ENCODE measurements at places on chromosomes 4 and X.

- no peak for DNase-seq
Measured at GRCh38 chr4:19927381-19927780, 324.3 kb upstream of the SLIT2 start.

DNA sequence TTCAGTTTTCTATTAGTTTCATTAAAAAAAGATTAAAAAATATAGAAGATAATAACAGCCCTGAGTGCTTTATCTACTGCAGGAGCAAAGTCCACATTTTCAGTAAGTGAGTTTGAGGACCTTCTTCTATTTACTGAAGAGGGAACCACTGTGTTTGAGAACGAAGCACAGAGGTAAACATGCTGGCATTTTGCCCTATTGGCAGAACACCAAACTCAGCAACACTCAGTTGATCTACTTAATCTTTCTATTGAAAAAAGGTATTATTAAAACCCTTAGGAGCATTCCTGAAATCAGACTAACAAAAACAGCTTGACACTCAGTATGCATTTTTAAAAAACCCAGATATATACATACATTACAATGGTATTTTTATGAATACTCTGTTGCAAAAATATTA, 1496.7 kb downstream of the TECRL start:
- DNase-seq: no peak

DNA sequence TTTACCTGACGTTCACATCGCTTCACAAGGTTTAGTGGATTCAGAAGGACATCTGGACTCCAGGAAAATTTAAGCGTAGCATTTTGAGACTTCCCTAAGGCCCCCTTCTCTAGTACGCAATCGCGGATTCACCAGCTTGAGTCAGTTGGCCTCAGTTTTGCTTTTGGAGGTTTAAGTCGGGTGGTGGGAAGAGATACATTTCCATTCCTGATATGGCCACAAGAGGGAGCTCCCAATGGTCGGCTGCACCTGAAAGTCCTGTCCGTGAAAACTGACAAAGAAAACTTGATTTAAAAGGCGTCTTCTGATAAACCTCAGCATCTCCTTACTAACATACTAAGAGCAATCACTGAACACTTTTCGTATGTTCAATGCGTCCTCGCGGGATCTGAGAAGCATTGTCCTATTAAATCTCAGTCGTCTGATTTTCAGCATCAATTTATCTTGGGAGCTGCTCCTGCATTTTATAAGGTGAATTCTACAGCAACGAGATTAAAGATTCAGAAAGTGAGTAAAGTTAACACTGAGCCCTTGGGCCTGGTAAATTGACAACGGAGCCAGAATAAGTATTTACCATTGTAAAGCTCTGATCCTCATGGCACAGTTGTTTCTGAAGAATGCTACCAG, 50.6 kb downstream of the LGI2 start:
- peak; percentile 48 for DNase-seq

GRCh38 chr4:14087921-14088320, 460.4 kb upstream of the BOD1L1 start:
- no peak for DNase-seq

- DNase-seq: no peak
Measured at GRCh38 chr4:172785613-172786012, 383.0 kb upstream of the GALNT7 start.

- DNase-seq: no peak
Measured at GRCh38 chr4:128130621-128131020, 69.5 kb downstream of the LARP1B start.

DNA sequence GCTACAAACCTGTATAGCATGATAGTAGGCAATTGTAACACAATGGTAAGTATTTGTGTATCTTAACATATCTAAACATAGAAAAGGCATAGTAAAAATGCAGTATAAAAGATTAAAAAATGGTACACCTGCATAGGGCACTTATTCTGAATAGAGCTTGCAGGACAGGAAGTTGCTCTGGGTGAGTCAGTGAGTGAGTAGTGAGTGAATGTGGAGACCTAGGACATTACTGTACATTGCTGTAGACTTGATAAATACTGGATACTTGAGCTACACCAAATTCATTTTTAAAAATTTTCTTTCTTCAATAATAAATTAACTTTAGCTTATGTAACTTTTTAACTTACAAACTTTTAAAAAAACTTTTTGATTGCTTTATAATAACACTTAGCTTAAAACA, 68.2 kb upstream of the MAML3 start:
- DNase-seq: no peak

GRCh38 chr4:128981377-128981776, 112.0 kb downstream of the SCLT1 start:
- DNase-seq: no peak

DNA sequence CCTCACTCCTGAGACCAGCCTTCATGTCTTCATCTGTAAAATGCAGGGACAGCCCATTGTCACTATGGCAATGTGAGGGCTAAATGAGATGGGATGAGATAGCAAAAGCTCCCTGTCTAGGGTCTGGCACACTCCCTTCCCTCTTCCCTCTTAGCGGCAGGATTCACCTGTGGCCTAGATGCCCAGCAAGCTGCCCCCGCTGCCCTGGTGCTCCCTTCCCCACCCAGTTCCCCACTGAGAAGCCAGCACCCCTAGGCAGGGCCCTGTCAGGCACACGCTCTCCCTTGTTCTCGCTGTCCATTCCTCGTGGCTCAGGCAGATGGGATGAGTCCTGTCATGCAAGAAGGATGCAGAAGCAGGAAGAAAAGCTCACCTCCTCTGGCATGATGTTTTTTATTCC, 49.2 kb upstream of the PJA1 start:
- DNase-seq: no peak

- DNase-seq: no peak
Measured at GRCh38 chr4:24188459-24188858, 298.6 kb upstream of the PPARGC1A start.

DNA sequence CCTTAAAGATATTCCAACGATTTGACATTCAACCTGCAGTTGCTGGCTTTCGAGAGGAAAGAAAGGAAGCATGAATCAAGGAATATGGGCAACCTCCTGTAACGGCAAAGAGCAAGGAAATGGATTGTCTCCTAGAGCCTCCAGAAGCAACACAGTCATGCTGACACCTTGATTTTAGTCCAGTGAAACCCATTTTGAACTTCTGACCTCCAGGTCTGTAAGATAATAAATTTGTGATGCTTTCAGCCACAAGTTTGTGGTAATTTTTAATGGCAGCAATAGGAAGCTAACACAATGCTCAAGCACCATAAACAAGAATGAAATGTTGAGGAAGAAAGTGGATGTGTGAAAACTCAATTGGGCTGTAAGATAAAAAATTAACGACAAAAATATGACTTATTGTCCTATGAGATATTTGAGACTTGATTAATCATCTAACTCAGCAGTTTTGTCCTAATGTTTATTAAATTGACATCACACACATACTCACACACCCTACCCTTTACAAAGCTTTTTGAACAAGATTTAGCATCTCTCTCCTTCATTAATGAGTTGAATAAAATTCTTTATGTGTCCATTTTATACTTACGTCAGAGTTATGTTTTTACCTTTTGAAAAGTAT, 857.2 kb upstream of the INTU start:
- no peak for DNase-seq

DNA sequence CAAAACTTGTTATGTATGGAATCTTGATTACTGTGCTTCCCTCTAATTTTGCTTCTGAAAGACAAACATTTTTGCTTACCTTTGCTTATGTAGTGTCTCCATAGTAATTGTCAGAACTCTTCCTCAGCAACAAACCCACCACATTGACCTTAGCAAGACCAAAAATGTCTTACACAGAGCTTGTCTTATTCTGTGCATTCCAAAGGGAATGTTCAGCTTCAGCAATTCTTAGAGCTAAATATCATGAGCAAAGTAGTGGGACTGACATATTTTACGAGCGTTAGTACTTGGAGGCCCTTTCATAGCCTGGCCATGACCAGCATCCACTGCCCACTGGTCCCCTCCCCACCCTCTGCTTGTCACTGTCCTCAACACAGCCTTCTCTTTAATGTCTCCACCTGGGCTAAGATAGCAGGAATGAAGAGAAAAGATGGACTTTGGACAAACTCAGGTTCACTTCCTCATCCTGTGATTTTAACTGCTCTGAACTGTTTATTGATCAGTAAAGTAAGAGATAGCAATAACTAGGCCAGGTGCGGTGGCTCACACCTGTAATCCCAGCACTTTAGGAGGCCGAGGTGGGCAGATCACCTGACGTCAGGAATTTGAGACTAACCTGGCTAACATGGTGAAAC, 15.5 kb upstream of the SH3D19 start:
- no peak for DNase-seq

DNA sequence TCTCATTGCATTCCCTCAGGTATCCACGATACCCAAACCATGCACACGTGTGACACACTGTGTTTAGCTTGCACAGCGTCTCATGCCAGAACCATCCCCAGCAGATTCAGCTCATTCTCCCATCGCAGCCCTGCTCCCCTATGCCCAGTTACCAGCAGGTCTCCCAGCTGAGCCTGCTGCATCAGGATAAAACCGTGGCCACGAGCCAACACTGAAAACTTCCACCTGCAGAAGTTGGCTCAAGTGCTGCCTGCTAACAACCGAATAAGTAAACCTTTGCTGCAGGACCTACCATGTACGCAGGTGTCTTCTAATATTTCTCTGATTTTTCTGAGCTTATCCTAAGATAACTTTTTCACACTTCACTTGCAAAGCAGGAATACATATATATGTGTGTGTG, 120.4 kb upstream of the STS start:
- DNase-seq: no peak

DNA sequence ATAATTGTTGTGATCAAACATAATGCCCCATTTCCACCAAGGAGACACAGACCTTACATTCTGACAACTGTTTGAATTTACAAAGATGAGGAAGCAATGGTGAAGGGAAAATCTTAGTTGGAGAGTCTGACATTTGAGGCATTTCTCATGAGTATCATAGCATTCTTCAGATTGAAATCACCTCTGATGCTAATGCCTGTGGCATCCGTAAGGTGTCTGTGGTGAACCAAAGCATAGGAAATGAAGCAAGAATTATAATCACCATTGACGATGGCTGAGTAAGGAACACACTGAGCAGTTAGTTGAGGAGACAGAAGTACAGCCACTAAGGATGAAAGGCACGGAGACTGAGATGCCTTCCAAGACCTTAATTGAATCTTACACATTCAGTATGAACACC, 575.7 kb downstream of the TRIML1 start:
- no peak for DNase-seq

- DNase-seq: no peak
Measured at GRCh38 chrX:20538974-20539373, 272.3 kb upstream of the RPS6KA3 start.

- no peak for DNase-seq
Measured at GRCh38 chr4:27692158-27692557, 831.5 kb downstream of the STIM2 start.

DNA sequence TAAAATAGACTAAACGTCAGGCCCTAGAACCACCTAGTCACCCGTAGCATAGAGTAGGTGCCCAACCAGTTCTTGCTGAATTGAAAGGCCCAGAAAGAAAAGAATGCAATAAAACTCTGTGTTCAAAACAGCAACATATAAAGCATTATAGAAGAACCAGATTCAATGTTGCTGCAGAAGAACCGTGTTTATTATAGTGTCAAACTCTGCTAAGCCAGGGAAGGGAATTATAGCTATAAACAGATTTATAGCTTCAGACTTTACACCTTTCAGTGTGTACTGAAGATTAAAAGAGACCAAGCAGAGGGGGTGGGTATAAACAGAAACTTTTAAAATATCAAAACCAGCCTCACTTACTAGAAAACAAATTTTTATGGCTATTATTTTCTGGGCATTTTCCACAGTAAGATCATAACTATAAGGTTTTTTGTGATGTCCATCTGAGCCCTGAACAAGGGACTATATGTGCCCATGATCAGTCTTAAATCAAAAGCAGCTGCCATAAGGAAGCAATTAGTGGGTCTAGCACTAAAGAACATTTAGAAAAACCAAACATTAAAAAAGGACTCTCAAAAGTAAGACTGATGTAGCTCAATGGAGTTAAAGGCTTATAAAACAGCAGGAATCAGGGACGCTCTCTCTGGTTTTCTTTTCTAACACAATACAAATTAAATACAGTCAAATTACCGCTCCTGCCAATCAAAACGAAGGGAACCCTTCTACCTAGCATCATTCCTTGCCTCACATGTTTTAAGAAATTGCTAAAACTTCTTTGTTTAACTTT, 219.7 kb upstream of the ETNPPL start:
- DNase-seq: no peak

GRCh38 chr4:55075823-55076716, 49.3 kb downstream of the KDR start:
- no peak for DNase-seq

DNA sequence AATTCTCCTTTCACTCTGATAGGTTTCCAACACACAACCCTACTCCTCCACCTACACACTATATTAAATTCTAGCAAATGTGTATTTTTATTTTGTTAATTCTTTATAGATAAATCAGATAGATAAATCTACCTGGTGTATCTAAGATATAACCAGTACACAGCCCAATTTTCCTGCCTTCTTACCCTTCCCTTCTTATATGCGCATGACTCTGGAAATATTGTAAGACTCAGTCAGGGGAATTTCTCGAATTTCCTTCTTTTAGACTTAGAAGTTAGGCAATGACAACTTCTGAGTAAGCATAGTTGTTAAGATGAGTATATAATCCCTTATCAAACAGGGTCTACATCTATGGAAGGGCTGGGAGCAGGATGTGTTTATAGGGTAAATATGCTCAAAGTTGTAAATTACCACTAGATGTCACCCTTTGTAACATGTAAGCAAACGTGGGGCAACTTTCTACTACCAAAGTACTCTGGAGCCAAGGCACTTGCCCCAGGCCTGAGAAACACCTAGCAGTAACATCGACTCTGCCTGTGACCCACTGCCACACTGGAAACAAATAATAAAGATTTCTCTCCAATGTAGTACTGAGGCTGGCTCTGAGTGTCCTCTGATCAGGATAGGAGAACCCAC, 444.7 kb downstream of the IQCM start:
- DNase-seq: no peak

GRCh38 chr4:47729131-47729680, 108.7 kb downstream of the CORIN start:
- no peak for DNase-seq

- DNase-seq: peak; percentile 80
Measured at GRCh38 chr4:14783011-14783877, 219.0 kb upstream of the CPEB2 start.

- no peak for DNase-seq
Measured at GRCh38 chr4:40462326-40462725, 127.2 kb downstream of the CHRNA9 start.

- no peak for DNase-seq
Measured at GRCh38 chr4:18025288-18025687, 3.7 kb upstream of the LCORL start.

DNA sequence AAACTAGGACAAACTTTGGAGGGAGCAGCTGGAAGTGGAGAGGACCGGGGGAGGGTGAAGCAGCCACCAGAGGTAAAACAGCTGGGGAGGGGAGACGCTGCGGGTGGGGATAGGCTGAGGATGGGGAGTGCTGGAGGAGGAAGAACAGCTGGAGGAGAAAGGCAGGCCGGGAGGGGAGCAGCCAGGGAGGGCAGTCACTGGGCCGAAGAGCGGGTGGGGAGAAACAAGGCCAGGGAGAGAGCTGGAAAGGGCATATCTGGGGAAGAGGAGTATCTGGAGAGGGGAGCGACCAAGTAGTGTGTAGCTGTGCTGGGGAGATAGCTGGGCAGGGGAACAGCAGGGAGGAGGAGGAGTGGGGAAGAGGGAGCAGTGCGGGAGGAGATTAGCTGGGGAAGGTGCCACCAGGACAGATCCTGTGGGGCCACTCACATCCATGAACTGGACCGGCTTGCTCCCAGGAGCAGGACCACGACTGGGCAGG, 2.7 kb downstream of the SLC38A5 start:
- no peak for DNase-seq

GRCh38 chr4:83852085-83852451, 316.2 kb downstream of the GPAT3 start:
- no peak for DNase-seq

All from stimulated activated CD4-positive, alpha-beta T cell treated with anti-CD3 and anti-CD28 coated beads, Interleukin-1b, Interleukin-23, amount 100 ng/mL, for 48 hours (primary cell).